Activated CD4-positive, alpha-beta T cell treated with anti-CD3 and anti-CD28 coated beads, Interleukin-2, amount 10 ng/mL, durations not matched to agents 7 days and 5 days (primary cell): ENCODE measurements at places on chromosomes 13 and 19.
A peak's percentile ranks its signal among the peaks of the same experiment; 100 is the strongest.

GRCh38 chr13:40355126-40355724, 311.2 kb downstream of the FOXO1 start:
- DNase-seq = no peak

DNA sequence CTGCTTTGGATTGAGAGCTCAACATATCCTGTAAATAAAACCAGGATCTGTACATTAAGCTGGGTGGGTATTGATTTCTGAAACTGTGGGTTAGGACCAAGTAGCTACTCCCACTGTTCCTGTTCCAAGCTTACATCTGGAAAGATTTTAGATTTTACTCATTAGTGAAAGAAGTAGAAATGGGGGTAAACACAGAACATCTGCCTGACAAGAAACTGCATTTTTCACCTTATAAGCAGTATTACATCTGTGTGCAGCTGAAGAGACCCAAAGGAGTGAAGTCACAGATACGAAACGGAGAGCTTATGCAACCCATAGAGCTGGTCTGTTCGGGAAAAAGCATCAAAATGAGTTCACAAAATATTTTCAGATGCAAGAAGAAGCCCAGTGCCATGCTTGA, 235.2 kb downstream of the SLITRK5 start:
- no peak for DNase-seq

DNA sequence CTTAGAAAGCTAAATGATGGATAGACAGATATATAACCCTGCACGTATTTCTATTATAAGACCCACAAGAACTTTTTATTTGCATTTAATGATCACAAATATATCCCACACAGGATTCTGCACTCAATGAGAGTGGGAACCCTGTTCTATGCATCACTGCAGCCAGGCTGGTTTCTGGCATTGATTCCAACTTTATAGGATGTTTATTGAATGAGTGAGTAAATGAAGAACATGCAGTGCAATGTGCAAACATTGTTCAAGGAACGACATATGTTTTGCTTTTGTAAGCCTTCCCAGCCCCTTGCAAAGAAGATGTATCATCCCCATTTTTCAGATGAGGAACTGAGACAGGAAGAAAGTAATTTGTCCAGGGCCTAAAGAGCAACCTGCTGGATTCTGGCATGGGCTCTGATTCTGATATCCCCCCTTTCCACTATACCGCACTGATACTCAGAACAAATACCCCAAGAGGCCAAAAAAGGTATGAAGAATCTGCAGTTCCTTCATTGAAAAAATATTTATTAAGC, 246.3 kb downstream of the LACC1 start:
- DNase-seq = no peak

DNA sequence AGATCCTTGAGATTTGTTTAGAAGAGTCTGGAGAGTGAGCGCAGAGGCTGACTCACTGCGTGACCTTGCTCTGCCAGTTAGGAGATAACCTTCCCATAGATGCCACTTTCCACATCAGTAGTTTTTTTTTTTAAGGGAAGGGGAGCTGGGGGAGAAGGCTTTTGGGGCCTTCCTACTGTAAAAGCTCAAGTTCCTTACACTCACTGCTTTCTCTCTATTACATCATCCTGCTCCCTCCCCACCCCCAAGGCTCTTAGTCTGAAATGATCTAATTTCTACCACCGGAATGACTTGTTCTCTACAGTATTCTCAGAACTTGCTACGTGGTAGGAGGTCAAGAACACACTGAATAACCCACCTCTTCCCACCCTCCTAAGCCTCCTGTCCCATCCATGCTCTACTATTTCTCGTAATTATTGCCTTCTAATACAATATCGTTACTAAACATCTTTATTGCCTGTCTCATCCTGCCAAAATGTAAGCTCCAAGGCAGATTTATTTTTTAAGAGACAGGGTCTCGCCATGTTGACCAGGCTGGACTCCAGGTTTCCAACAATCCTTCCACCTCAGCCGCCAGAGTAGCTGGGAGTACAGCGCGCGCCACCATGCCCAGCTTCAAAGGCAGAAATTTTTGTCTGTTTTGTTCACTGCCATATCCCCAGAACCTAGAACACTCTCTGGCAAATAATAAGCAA, 1.2 kb downstream of the LONP1 start:
- DNase-seq = peak; percentile 56
